Inflammatory macrophage treated with lipopolysaccharide for 1 hour (primary cell): ENCODE measurements at places on chromosomes 2 and 18.

DNA sequence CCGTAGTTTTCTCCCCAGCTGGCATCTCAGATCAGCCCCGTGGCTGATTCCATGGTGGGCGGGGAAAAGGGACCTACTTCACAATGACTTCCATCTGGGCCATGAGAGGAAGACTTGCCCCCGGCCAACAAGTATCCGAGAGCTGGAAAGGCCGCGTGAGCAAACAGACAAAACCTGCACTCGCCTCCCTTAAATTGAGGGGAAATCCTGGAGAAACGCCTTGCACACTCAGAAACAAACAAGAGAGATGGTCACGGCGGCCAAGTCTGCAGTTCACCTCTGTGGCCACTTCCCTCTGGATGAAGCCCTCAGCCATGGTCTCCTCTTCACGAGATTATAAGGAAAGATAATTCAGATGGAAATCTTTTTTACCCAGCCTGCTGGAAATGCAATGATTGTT, 39.4 kb upstream of the TPO start:
- no peak for DNase-seq

DNA sequence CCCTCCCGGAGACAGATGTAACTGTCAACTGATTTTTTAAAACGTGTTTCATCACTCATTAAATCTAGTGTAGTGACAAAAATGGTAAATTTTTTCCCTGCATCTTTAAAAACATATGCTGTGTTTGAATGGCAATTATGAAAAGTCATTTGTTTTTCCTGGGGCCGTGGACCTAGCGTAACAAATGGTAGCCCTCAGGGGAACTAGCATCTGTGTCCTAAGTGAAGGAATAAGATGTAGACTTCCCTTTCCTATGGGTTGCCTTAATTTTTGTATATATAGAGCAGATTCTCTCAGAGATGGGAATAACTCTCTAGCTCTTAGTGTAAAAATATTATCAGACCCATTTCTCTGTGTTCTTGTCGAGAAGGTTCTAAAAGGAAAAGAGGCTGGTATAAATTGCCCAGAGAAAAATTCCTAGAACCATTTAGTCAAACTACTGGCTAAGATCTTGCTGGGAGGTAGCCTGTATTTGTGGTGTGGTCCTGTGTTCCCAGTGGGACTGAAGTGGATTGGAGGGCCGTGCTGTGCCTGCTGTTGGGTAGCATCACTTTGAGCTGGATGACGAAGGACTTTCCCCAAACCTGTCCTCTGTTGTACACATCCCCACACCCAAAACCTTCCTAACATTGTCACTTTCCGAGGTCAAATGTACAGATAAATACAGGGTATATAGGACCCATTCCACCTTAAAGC, 85.8 kb downstream of the LIMS1 start:
- no peak for DNase-seq

GRCh38 chr2:11053546-11053945, 101.7 kb upstream of the SLC66A3 start:
- no peak for DNase-seq

DNA sequence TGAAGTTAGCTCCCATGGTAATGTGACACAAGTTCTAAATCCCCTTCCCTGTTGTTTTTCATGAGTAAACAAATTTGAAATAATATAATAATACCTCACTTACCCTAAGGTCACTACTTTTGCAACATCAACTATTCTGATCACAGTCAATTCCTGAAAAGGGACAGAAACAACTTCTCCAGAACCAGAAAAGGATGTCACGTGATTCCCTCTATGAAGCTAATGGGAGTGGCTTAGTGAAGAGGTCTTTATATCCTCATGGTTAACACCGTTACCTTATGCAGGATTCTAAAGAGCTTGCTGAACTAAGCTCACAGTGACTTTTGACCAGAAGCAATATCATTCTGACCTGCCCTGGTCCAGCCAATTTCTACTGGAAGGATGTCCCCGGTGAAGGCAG, 51.6 kb downstream of the DOCK10 start:
- peak; percentile 9 for DNase-seq

DNA sequence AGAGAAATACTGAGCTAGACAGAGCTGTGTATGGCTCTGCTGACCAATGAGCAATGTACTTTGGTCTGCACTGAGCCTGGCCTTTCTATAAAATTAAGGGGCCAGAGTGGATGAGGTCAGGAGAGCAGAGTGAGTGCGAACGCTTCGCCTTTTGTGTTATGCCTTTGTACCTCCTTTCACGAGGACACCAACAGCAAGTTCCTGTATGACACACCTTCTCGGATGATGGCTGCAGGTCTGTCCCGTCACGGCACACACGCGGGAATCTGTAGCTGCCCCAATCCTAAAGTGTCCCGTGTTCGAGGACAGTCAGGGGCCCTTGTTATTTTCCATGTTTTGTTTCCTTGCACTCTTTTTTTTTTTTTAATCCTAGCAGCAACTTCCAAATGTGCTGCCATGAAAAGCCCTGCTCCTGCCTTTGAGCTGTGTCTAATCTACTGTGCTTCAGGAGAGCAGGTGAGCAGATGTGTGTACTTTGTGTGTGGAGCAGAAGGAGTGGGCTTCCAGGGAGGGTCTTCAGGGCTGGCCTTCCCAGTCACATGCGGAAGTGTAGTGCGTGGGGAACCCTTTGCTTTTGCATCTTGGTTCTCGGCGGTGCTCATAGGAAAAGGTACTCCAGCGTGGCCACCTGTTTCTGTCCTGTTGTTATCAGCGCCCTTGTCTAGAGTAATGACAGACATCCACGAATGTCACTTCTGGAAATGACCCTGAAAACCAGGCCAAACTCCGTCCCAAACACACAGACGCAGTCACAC, 213.2 kb downstream of the NDUFA10 start:
- DNase-seq, result no peak

DNA sequence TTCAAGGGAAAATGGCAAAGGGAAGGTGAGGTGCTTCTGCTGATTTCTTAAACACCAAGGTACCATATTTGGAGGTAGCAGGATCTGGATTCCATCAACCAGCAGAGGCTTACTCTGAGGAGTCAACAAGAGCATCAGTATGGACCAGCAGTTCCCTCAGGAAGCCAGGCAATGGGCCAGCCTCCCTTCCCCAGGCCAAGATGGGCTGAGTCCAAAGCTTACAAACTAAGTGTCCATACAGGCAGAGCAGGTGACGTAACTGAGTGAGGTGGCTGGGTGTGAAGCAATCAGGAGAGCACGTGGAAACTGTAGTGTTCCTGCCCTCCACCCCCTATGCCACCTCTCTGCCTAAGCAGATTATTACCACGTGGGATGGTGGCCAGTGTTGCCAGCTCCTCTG, 134.2 kb upstream of the HNRNPA3 start:
- DNase-seq, result no peak
